ENCODE measurements at places on chromosomes 11 and 22.

- no peak for DNase-seq
Measured at GRCh38 chr11:115985896-115986295, 481.7 kb upstream of the CADM1 start.

- no peak for DNase-seq
Measured at GRCh38 chr11:36153551-36153950, 135.7 kb downstream of the COMMD9 start.

- DNase-seq = no peak
Measured at GRCh38 chr11:131880316-131880715, 509.9 kb downstream of the NTM start.

DNA sequence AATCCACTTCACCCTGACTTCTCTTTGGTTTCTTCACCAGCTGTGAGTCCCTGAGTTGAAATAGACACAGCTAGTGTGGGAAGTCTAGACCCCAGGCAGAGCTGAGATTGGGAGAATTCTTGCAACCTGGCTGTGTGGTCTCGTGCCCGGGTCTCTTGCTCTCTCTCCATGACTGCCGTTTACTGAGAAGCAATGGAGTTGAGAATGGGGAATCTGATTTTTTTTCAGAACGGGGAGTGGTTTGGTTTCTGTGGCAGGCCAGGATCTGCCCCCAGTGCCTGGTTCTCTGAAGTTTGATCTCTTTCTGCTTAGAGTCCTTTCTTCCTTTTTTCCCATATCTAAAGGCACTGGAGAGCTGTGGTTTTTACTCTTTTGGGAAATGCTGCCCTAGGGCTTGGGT is 1.5 kb downstream of the SIDT2 start:
- DNase-seq = no peak

DNA sequence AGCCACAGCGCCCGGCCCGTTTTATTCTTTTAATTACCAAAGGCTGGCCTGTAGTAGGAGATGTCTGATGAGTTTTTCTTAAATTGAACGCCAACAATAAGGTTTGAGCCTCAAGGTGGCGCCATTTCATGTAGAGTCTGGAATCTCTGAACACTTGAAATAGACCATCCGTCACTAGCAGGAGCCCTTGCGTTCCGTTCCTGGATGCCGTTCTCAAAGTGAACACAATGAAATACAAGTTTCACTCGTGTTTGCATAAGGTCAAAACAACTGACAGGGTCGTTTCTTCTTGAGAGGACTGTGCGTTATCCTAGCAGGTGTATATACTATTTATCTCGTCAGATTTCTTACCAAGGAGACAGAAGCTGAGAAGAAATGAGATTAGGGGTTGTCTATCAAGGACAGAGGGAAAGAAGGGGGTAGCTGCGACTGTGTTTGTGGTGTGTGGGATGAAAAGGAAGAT is 18.7 kb upstream of the SCGB1D1 start:
- DNase-seq = peak; percentile 40

DNA sequence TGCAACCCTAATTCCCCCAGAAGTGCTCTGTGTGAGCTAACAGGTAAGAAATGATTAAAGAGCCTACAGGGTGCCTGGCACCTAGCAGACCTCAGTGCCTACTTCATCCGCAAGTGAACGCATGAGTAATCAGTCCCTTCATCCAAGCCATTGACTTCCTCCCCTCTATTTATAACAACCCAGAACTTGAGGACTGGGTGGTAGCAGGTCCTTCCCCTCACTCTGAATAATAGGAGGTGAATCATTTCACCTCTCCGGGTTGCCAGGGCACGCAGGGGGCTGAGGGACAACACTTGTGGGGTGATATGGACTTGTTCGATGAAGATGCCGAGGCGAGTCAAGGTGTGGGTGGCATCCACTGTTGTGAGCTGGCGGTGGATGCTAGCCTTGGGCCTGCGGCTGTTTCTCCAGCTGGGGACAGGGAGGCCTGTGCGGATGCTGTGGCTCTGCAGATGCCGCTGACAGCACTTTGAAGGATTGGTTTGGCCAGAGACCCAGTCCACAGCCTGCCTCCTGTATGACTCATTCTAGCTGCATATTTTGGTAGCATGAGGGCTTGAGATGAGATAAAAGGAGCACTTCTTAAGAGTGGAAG is 11.7 kb upstream of the SORL1-AS1 start:
- DNase-seq = peak; percentile 61

GRCh38 chr11:2586087-2586792 is 113.6 kb downstream of the KCNQ1OT1 start:
- DNase-seq = no peak

GRCh38 chr11:60844870-60845221 is 2.9 kb downstream of the CCDC86 start:
- no peak for DNase-seq

GRCh38 chr11:43585877-43586608 is 94.5 kb upstream of the HSD17B12 start:
- no peak for DNase-seq

- DNase-seq = no peak
Measured at GRCh38 chr11:114237321-114238280, 58.6 kb upstream of the NNMT start.

DNA sequence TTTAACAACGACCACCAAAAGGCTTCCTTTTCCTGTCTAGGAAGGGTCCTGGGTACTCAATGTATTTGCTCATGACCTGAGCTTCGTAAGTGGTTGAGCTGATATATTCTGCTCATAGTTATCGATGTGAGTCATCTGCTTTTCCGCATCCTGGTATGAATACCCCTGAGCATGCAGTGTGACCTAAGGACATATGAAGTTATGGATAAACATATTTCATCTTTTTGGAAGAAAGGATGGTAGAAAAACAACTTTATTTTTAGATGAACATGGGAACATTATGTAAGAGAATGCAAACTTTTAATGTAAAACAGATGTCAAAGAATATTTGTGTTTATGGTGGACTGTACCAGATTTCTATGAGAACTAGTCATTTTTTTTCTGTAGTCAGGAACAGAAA is 28.4 kb downstream of the TRPC6 start:
- DNase-seq = no peak

DNA sequence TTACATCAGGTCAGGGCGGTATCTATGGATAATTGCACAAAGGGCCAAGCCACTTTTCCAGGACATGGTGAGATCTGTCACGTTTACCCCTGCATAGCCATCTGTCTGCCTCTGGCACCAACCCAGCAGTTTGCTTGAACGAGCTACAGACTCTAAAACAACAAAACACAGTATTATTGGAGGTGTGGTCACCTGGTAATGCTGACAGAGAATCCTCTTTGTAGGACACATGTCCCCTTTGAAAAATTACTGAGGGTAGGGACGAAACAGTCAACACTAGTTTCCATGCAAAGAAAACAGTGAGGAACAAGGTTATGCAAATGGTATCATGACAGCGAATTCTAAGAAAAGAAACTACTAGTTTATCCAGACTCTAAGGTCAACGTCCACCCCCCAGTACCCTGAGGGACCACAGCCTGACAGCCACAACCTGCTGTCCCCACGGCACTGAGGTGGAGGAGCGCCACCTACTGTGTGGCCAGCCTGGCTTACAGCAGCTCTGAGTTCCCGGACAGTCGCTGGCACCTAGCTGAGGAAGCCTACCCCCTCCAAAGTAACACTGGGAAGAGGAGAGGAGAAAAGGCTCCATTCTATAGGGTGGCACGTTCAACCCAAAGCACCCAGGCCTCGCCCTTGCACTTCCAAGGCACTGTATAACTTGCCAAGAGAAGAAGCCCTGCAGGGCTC is 117.4 kb upstream of the BID start:
- no peak for DNase-seq

DNA sequence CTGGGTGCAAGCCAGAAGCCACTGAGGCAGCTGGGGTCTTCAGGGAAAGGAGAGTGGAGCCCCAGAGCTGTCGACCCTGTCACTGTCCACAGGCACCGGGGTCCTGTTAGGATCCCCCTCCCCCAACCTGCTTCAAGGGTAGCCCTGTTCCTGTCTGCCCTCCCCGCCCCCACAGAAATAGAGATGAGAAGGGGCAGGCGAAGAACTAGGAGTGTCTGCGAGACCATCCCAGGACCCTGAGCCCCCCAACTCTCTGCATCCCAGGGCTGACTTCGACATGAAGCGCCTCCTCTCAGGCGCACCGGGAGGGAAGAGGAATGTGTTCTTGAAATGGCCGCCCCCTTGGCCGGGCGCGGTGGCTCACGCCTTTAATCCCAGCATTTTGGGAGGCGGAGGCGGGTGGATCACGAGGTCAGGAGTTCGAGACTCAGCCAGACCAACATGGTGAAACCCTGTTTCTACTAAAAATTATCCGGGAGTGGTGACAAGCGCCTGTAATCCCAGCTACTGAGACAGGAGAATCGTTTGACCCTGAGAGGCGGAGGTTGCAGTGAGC is 607 bp upstream of the ZNF70 start:
- DNase-seq = no peak

GRCh38 chr11:68660066-68660810 is 24.1 kb upstream of the GAL start:
- no peak for DNase-seq

- no peak for DNase-seq
Measured at GRCh38 chr11:133618544-133618943, 86.2 kb upstream of the OPCML start.

DNA sequence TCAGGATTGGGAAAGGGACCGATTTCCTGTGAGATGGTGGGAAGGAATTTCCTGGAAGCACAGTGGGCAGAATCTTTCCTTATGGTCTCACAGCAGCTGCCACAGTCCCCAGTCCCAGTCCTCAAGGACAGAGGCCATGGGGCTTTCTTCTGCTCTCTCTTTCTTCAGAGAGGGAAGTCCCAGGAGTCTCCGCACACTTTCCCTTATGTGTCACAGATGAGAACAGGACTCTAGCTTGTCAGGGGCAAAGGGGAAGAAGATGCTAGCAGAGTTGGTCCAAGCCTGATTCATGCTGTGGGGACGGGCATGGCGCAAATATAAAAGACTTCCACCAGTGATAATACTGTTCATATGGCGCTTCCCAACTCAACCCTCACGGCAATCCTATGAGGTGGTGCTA is 7.5 kb upstream of the PPFIA1 start:
- DNase-seq = no peak

DNA sequence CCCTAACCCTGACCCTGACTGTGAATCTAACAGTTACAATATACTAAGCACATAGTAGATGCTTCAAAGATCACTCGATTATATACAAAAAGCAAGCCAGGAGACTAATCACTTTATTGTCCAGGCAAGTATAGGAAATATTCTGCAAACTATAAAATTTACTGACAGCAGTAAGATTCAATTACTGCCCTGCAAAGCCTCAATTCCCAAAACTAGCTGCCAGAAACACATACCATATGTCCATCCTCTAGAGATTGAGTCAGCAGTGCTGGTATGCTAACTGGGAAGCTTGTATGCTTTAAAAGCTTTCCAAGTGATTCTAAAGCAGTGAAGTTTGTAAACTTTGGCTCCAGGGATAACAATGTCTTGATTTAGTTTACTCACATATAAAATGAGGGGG is 26.1 kb downstream of the CSTF3 start:
- no peak for DNase-seq

- DNase-seq = no peak
Measured at GRCh38 chr22:48961705-48962104, 866.0 kb downstream of the BRD1 start.

- no peak for DNase-seq
Measured at GRCh38 chr22:20246368-20247009, 21.6 kb downstream of the RTN4R start.

DNA sequence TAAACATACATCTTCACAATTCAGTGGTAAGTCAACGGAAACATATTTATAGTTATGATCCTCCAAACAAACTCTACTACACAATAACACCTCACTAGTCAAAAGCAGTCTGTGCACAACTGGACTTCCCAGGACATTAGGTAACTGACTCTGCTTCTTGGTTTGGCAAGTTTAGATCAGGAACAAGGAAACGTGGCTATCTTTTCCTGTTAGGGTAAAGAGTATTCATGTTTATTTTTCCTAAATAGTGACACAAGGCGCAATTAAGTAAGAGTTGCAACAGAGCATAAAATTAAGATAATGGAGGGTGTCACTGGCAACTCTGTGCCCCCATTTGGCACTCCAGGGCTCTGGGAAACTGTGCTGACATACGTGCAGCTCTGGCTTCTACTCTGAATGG is 70.2 kb upstream of the TP53AIP1 start:
- DNase-seq = no peak

DNA sequence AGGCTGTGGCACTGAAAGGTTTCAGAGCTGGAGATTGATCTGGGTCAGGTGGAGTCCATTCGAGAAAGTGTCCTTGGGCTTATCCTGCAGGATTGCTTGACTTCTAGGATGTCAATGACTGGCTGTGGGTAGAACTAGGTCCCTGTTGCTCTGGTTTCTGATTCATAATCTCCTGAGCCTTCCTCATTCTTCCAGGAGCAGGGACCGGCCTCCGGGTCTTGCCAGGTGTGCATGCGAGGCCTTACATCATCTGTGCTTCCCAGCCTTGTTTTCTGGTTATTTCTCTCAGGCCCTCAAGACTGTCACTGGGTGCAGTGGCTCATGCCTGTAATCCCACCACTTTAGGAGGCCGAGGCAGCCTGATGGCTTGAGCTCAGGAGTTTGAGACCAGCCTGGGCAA is 33.3 kb upstream of the SORL1-AS1 start:
- DNase-seq = no peak

DNA sequence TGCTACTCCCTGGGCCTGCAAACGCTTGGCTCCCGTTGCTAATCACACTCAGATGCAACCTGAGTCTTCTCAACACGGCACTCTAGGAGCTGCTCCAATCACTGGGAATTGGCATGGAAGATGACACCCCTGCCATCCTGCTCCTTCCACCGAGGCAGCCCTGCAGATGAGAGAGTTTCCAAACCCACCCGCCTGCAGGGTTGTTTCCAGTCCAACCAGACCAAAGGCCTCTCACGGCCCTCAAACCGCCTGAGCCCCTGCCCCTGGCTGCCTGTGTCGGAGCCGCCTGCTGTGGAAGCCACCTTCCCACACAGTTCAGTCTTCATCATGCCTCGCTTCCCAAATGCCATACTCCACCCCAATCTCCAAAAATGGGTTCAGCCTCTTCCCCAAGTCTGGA is 36.8 kb upstream of the TP53I11 start:
- no peak for DNase-seq

DNA sequence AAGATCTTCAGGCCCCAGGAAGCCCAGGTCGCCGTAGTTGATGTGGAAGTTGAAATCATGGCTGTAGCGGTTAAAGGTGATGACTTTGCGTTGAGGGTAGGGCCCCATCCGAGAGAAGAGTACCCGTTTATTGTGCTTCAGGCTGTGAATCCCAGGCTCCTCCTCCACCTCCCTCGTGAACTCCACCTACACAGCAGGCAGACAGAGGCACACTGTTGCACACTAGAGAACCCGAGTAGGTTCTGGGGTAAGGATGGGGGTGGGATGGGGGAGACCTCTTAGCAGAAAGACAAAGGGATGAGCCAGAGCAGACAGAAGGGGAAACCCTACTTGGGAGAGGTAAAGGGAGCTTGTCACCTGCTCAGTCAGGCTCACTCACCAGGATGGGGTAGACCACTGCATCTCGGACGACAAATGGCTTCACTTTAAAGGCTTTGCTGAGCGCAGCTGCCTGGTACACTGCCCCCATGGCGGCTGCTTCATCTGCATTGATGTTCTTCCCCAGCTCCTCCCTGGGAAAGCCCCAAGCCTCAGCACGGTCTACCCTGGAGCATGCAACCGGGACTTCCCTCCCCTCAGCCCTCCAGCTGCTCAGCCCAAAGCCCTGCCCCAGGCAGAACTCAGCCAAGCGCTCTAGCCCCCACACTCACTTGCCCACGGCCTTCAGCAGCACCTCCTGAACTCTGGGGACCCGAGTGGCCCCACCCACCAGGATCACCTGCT is 5.4 kb downstream of the HYOU1 start:
- DNase-seq = no peak

- DNase-seq = no peak
Measured at GRCh38 chr11:76975513-76975912, 58.7 kb upstream of the B3GNT6 start.

All from activated CD8-positive, alpha-beta memory T cell treated with anti-CD3 and anti-CD28 coated beads for 48 hours (primary cell).